Activated naive CD8-positive, alpha-beta T cell treated with anti-CD3 and anti-CD28 coated beads, Interleukin-2, amount 10 ng/mL, durations not matched to agents 7 days and 5 days (primary cell): ENCODE measurements at places on chromosomes 5 and 9. TPM values are rescaled to one million over a fixed set of nuclear protein-coding genes. Genes with fewer than 3 reads are reported as not detected.

DNA sequence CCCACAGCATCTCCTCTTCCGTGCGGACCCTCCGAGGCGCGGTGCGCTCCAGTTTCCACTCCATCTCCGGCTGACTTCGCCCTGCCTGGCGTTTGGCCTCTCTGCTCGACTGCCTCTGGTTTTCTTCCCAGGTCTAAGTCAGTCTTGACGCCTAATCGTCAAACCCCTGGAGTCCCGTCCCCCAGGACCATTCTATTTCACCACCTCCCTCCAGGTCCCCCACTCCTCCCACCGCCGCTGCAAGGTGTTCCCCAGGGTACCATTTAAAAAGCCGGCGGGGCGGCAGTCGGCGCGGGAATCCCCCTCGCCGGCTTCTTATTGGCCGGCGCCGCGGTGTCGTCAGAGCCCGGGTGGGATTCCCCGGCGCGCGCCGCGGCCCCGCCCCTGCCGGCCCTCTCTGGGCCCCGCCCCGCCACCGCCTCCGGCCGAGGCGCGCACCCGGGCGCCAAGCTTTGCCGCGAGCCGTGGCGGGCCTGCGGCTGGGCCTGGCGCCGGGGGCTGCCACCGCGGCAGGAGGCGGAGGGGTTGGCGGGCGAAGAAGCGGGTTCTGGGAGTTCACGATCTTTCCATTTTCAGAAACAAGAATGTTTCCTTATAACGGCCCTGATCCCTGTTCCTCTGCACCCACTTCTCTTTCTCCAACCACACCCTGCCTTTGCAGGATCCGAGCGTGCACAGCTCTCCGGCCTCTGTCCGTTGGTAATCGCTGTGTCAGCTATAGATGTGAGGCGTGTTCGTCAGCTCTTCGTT lies at the start of gene CDC20B:
Gene CDC20B (minus strand): TSS at position 241 of the 750 bp plus-strand sequence. CDS start 177 bp downstream, at position 64.
- DNase-seq = peak; percentile 86

GRCh38 chr9:36671561-36671960 lies 98.9 kb downstream of the MELK start:
- no peak for DNase-seq

GRCh38 chr5:109697339-109697738 lies 7.6 kb downstream of the MAN2A1 start:
- no peak for DNase-seq

DNA sequence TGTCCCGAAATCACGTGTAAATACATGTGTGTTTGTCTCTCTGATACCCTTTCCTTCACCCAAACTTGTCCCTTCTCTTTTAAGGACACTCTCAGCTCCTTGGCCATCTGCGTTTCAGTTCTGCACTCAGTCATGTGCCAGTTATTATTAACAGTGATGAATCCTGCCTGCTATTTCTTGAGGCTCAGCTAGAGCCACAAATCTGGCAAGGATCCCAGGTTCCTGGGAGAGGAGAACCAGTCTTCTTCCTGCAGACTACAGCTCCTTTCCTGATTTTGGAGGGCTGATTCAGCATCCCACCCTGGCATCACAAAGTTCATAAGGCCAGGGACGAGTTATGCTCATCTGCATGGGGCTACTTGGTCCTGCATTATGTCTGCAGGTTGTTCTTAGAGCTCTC lies 5.6 kb downstream of the MAMDC2 start:
- DNase-seq = no peak

DNA sequence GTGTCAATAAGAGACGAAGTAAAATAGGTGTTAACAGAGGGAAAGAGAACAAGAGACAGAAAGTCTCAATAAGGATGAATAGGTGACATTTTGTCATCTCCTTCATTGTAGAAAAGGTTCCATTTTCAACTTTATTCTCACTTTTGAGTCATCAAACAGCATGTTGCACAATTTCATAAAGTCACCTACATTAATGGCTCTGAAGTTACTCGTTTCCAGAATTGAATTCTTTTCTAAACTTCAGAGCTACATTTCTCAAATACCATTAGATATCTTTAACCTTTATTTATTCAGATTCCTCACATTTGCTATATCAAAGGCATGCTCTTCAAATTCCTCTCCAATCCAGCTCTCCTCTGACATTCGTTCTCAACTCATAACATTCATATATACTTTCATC lies 13.1 kb downstream of the ADAMTS6 start:
- no peak for DNase-seq

DNA sequence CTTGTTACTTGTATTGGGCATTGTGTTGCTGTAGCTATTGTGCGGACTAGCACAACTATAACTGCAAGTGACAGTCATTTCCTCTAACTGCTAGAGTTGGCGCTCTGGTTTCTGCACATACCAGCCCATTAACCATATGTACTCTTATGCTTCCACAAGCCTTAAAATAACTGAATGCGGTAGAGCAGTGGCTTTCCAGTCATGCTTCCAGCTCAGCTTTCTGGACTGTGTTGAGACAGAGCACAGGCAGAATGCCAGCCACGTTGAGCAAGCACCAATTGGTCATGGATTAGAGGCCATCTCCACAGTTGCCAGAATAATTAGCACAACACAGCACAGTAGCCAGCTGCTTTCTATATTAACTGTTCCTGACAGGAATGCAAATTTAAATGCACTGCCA lies 12.2 kb downstream of the INVS start:
- no peak for DNase-seq

- DNase-seq = peak; percentile 19
Measured at GRCh38 chr9:131464354-131465000, 38.2 kb upstream of the POMT1 start.

DNA sequence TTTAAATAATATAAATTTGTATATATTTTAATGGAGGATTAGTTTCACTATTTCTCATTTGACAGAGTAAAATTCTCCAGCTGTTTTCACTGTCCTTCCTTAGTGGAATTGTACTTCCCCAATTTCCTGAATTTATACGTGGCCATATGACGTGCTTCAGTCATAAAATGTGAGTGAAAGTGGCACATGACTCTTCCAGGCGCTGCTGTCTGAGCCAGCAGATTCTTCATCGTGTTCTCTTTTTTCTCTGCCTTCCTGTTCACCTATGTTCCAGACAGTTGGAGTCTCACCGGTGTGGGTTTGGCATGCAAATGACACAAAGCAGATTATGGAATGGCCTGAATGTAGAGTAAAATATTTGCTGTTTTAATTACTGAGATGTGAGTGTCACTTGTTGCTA lies 684.1 kb downstream of the SEMA5A start:
- DNase-seq = no peak

GRCh38 chr9:12776513-12777055 lies 1.8 kb downstream of the LURAP1L start:
- DNase-seq = no peak

DNA sequence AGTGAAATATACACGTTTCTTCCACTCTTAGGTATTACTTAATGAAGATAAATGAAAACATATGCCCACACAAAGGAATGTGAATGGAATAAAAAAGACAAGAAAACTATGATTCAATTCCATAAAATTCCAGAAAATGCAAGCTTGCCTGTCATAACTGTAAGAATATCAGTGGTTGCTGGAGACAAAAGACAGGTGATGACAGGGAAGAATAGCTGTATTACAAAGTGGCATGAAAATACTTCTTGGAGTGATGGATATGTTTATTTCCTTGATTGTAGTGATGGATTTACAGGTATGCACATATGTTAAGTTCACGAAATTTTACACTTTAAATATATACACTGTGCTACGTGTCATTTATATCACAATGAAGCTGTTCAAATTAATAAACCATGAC lies 553.3 kb downstream of the HTR1A start:
- no peak for DNase-seq

GRCh38 chr9:26263478-26263877 lies 585.2 kb upstream of the TUSC1 start:
- DNase-seq = no peak

DNA sequence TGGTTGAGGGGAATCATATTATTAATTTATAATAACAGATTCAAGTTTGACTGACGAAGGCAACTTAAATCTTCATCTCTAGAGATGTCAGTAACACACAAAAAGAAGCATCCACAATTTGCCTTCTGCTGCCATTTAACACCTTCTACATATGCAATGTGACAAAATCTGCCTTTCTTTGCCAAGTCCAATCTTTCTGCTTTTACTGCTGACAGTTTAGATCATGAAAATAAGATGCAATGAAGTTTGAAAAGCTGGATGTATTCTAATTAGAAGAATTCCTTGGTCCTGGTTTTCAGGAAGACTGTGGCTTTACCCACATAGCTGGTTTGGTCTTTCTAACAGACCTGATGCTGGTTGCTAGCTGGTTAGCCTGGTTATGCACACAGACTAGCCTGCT lies 178.9 kb downstream of the ACER2 start:
- no peak for DNase-seq

DNA sequence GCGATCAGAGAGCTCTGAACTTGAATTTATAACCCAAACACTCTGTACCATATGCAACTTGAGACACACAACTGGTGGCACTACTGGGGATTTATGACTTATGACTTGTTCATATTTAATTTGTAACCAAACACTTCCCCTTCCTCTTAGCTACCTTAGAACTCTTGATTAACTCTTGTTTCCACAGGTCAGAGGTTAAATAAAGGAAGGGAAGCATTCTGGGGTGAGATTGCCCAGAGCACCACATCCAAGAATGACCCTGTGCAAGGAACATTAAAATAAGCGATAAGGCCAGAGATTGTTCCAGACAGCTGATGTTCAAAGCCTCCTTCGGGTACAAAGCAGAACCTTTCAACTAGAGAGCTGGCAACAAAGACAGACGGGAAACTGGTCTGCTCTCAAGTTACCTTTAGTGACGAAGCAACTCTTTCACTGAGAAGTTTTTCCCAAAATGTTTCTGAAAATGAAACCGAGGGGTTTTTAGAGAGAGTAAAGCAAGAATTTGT lies 242.6 kb downstream of the DENND1A start:
- no peak for DNase-seq

DNA sequence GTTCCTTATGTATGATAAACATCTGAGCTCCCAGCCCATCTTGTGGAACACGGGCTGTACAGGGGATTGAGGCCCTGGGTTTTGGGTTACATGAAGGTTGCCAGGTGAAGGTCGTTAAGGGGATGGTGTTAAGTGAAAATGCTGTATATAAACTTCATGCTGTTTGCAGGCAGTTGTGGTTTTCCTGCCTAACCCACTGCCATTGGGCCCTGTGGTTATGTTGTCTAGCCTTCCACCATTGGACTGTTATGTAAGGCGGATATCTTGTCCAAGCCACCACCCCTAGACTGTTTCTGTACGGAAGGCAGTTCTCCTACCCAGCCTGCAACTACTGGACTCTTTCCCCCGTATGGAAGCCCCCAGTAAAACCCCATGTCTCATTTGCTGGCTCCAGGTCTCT lies 246.1 kb downstream of the KIF4B start:
- no peak for DNase-seq

DNA sequence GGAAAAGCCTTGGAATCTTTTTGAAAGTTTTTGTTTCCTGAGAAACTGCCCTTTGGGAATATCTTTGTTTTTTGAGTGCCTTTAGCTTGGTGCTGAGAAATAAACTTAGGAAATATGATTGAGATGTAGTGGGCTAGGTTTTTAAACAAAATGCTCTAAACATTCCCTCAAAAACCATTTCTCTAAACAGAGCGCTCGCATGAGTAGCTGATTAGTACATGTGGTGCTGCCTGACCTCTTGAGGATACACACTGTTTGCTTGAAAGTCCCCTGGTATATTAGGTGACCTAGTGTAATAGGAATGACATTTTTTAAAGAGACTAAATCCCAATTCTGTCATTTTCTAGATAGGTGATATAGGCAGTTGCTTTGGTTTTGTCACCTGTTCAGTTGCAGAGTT lies 132.3 kb downstream of the ADAMTSL1 start:
- no peak for DNase-seq

GRCh38 chr5:35771300-35771699 lies 85.4 kb upstream of the IL7R start:
- no peak for DNase-seq

DNA sequence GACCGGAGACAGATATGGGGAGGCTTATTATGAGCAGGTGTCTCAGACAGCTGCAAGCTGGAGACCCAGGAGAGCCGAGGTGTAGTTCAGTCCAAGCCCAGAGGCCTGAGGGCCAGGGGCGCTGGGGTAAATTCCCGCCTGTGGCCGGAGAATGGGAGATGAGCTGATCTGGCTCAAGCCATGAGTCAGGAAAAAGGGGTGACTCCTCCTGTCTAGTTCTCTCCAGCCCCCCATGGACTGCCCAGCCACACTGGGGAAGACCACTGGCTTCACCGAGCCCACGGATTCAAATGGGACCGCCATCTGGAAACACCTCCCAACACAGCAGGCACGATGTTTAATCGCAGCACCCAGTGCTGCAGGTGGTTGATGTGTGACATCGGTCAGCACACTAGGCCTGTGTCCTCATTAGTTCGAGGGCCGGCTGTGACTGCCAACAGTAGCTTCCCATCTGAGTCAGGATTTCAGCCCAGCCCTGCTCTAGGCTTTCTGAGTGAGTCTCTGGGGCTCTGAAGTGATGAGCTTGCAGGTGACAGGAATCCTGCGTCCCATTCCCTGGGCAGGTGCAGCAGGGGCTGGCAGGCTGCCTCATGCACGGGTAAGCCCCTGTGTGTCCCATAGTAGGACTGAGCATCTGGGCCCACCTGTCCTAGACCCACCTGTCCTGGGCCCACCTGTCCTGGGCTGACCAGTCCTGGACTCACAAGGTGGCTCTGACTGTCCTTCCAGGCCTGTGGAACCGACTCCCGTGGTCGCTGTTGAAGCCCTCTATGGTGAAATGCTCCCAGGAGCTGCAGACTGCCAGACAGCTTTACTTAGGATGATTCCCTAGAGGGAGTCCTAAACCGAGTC lies 49.7 kb downstream of the AHRR start:
- no peak for DNase-seq

- no peak for DNase-seq
Measured at GRCh38 chr5:54249210-54250028, 61.0 kb downstream of the ARL15 start.

- DNase-seq = peak; percentile 59
Measured at GRCh38 chr9:34546834-34547827, 24.3 kb upstream of the ENHO start.

GRCh38 chr9:13689925-13690324 lies 410.4 kb upstream of the MPDZ start:
- DNase-seq = no peak

DNA sequence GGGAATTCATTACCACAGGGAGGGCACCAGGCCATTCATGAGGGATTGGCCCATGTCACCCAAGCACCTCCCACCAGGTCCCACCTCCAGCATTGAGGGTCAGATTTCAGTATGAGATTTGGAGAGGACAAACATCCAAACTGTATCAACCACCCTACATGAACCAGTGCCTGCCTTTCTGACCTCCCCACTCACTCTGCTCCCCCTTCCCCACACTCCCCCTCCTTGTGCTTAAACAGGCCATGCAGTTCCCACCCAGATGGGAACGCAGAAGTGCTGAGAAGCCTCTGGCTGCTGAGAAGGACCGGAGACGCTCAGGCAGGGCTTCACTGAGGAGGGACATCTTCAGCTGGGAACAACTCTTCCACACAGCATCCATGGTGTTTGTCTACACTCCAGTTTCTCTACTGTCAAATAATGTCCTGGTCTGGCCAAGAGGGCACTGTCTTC lies 30.0 kb upstream of the ADAMTS2 start:
- no peak for DNase-seq

The HSD17B3 gene
- total RNA-seq = 0.69 TPM

The TTC23L gene
- not detected for total RNA-seq

The SAP30L gene
- 39.4 TPM for total RNA-seq

The SPEF2 gene
- 13.7 TPM for total RNA-seq

The CDO1 gene
- 0.54 TPM for total RNA-seq

The MYOT gene
- total RNA-seq = not detected

The LMAN2 gene
- total RNA-seq = 116 TPM

The SMIM23 gene
- total RNA-seq = not detected

The PCDHGC5 gene
- total RNA-seq = not detected

The FABP6 gene
- not detected for total RNA-seq

The PRSS3 gene
- total RNA-seq = not detected

The FOXD4L6 gene
- total RNA-seq = not detected
